Astrocyte of the hippocampus (primary cell): ENCODE measurements at places on chromosomes 12 and 14.

- no peak for DNase-seq
Measured at GRCh38 chr14:55399852-55400251, 11.8 kb downstream of the ATG14 start.

DNA sequence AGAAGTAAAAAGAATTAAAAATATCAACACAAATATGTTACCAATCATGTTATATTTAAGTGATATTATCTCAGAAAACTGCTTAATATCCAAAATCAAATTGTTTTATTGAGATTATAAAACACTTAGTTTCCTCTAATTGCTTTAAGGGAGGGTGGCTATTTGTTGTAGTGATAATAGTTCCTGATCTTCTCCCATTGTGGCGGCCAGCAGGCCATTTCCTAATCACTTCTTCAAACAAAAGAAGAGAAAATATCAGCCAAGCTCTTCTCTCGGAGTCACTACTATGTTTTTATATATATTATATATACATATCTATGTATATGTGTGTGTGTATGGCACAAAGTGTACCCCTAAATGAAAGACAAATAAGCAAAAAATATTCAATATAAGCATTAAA lies 31.5 kb downstream of the ERO1A start:
- no peak for DNase-seq

GRCh38 chr14:93075891-93076290 lies 39.8 kb downstream of the ITPK1 start:
- no peak for DNase-seq

GRCh38 chr12:129211862-129212630 lies 358.8 kb downstream of the GLT1D1 start:
- peak; percentile 91 for DNase-seq

DNA sequence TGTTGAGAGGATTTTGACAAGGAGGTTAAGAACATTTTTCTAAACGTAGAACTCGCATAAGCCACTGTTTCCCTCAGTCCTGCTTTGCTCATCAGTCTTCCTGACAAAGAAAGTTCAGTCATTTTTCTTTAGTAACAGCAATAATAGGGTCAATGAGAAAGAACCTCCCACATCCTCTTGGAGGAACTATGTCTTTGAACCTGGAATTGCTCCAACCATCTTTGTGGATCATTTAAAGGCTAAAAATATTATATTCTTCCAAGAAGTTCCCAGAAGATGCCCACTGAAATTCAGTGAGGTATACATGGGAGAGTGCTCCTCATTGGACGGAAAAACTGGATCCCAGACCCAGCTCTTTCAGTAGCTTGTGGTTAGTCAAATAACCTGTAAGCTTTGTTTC lies 282.8 kb upstream of the FAR2 start:
- no peak for DNase-seq

DNA sequence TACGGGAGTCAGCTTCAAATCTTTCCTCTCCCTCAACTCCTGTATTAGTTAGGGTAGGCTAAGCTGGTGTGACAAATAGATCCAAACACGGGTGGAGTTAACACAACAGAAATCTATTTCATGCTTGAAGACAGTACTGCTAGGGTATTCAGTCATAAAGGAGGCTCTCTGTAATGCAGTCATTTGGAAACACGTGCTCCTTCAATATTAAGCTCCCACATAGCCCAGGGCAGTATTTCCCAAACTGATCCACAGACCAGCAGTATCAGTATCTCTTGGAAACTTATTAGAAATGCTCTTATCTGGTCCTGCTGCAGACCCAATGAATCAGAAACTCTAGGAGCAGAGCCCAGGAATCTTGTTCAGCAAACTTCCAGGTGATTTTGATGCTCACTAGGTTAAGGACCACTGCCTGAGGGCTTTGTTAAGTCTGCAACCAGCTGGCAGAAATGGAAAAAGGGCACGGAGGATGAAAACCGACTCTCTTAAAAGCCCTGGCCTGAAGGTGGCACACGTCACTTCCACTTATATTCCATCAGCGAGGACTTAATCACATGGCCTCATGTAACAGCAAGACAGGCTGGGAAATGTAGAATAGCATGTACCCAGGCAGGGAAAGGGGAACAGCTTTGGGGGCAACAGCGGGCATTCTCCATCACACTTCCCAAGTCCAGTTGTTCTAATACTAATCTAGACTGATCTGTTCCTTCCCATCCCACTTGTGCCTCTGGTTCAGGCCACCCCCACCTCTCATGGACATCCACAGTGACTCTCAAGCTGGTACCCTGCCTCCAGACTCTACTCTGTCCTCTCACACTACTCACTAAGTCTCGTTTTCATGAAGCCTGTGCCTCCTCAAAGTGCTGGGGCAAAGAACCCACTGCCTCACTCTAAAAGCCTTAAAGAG lies 38.2 kb upstream of the RIC8B start:
- DNase-seq = no peak

DNA sequence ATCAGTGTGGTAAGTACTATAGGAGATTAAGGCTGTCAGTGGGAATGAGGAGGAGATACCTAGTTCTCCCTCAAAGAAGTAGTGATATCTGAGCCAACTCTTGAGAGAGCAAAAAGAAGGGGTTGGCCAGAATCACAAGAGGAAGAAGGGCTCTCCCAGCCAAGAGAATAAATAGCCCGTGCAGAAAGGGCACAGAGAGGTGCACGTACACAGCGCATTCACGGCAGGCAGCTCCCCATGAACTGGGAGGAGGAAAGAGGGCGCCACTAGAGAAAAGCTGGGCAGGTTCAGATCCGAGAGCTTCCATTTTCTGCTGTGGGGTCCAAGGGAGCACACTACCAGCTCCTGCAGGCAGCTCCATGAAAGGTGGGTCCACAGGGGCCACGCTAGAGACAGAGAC lies 59.9 kb downstream of the PPP2R5E start:
- DNase-seq = no peak

GRCh38 chr12:132216354-132216987 lies 72.2 kb downstream of the NOC4L start:
- DNase-seq = no peak

DNA sequence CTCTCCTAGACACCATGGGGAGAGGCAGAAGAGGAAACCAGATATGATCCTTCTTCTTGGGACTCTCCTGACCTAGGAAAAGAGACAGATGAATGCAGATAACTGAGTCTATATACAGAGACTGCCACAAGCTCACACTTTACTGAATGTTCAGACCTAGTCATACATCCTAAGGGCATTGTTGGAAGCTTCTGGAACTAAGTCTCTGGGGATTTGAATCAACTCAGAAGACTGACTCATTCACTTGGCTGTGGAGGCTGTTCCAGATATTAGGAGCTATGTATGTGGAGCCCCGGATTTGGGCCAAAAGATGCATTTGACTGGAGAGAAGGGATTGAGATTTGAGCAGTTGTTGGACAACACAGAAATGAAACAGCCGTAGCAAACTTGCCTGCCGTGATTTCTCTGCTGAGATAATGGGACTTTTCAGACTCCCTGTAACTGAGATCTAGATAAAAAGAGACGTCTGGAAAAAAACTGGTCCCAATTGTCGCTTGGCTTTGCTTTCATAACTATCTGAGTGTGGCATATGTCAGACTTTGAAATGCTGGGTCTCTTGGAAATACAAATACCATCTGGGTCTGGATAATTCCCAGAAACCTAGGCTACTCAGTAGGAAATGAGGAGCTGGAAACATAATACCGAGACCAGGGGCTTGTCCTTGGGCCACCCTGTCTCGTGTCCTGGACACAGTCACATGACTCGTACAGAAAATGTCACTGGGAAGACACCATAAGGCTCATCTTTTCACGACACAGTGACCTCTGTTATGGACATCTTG lies 396.8 kb downstream of the NUAK1 start:
- peak; percentile 67 for DNase-seq

DNA sequence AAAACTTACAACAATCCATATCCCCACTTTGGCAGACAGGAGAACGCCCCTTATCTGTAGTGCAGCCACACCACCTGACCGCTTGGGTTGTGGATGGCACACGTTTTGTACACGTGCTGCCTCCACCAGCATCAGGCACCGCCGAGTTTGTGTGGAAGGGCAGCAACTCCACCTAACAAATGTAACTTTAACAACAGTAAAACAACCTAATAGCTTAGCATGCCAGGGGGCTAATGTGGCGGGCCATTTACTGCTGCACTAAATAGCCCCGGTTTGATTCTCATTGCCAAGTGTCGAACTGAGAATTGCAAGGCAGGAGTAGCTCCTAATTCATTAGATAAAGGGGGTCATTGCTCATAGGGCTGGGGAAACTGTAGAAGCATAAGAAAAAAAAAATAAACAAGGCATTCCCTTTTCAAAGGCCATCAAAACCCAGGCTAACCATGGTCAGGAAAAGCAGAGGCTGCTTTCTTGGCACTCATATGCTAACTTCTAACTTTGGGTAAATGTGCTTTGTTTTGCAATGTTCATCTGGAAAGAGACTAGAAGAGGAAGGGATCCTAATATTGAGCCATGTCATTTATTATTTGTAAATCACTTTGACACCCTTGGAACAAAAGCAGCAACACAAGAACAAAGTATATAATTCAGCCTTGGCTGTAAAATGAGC lies 279.7 kb upstream of the SOX5 start:
- DNase-seq = peak; percentile 50

DNA sequence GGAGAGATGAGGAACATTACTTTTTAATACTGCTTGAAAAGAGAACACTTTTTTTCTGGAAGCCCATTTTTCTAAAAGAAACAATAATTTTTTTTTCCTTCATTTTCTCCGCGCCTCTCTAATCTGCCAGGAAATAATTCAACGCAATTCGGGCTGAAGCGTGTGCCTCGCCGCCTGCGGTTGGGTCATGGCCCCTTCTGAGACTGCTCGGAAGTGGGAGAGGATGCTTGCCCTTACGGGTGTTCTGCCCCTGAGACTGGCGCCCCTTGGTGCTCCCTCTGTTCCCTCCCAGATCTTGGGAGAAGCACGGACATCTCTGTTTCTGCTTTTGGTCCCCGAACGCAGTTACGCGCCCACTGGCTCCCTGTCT lies 332 bp upstream of the TBC1D30 start:
- DNase-seq = no peak

DNA sequence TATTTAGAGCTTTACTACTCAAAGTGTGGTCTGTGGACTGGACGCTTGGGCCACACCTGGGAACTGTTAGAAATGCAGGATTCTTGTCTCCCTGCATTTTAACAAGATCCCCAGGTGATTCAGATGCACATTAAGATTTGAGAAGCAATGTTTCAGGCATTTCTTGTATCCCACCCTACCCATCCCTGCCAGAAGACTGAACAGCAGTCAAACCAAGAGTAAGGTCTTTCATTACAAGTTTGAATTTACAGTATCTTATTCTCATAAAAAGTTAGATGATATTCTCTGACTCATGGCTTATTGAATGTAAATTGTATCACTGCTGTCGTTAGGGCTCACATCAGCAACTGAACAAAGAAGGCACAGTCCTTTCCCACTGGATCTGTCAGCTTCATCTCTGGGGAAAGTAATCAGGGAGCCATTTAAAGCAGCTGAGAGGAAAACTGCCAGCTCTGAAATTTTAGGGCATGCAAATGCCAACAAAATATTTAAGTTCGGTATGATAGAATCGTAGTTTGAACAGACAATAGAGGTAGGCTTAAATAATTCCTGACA lies 141.1 kb downstream of the AKAP6 start:
- DNase-seq = no peak

DNA sequence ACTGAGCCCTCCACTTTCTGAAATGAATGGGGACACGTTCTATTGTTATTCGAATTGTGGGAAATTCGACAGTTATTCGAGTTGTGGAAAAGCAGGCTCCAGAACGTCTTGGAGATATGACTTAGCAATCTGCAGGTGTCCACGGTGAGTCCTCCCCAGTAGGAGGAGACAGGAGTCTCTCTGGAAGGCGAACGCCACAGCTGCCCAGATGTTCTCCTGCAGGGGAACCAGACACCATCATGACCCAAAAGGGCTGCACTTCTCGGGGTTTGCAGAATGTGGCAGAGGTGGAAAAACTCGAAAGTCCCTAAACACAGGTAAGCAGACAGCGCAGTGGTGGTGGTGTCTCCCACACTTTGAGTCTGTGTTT lies 363.6 kb upstream of the SFSWAP start:
- DNase-seq = no peak

- DNase-seq = no peak
Measured at GRCh38 chr12:6276956-6277620, 33.4 kb upstream of the PLEKHG6 start.

DNA sequence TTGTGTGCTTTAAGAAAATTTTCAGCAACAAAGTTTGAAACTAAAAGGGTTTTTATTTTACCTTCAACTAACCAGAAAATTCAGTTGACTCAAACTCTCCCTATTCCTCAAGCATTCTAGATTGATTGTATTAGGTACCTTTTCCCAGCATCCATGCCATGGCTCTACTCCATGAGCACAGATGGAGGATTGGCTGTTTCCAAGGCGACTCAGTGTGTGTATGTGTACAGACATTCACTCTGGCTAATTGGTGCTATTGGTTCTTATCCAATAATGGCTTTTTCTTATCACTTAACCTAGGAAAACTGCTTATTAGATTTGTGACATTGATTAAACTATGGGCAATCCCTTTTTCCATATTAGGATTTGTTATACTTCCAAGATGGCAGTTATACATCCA lies 202.6 kb downstream of the ANO6 start:
- DNase-seq = no peak

- DNase-seq = peak; percentile 36
Measured at GRCh38 chr12:50505675-50506530, 1.1 kb downstream of the DIP2B start.

GRCh38 chr12:27504507-27504906 lies 19.5 kb upstream of the PPFIBP1 start:
- peak; percentile 26 for DNase-seq

GRCh38 chr14:75120541-75121291 lies 6.1 kb downstream of the NEK9 start:
- DNase-seq = no peak

GRCh38 chr12:101695706-101696105 lies 1.7 kb upstream of the CHPT1 start:
- DNase-seq = peak; percentile 35

DNA sequence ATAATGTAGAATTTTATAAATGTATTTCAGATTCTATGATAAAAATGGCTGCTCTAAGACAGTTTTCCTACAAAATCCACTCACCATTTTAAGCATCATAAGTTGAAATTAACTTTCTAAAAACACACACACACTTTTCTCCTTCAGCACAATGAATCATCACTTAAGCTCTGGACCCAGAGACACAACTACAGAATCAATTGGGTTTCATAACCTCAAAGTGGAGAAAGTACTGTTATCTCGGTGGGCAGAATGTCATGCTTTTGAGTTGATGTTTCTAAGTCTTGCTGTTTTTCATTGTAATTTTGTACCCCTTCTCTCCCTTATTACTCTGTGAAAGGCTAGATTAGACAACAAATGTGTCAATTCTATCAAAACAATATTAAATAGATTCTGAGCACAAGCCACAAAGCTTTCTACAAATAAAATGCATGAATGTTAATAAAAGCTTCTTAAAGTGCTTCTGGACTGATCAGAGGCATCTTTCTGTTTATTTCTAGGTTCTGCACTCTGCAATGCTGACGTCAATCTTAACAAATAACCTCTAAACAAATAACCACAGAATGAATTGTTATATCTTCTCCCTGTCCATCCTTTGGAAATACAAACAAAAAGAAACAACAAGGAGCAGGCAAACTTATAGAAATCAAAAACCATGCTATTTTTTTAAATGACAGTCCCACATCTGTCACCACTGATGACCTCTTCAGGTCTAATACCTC lies 8.2 kb downstream of the IPO8 start:
- peak; percentile 14 for DNase-seq

- no peak for DNase-seq
Measured at GRCh38 chr14:73749706-73750530, 35.7 kb upstream of the PNMA1 start.

GRCh38 chr12:108744021-108744897 lies 12.9 kb upstream of the CORO1C start:
- no peak for DNase-seq

GRCh38 chr12:97778111-97778510 lies 315.5 kb downstream of the RMST start:
- no peak for DNase-seq

GRCh38 chr12:15186597-15186996 lies 34.6 kb downstream of the RERG start:
- no peak for DNase-seq
